Dermis microvascular lymphatic vessel endothelial cell (primary cell): ENCODE measurements at places on chromosomes 3 and 15. TPM values are rescaled to one million over a fixed set of nuclear protein-coding genes. Genes with fewer than 3 reads are reported as not detected.

- no peak for DNase-seq
Measured at GRCh38 chr3:123094516-123095313, 27.9 kb downstream of the PDIA5 start.

- no peak for DNase-seq
Measured at GRCh38 chr3:27614592-27614991, 107.5 kb downstream of the EOMES start.

DNA sequence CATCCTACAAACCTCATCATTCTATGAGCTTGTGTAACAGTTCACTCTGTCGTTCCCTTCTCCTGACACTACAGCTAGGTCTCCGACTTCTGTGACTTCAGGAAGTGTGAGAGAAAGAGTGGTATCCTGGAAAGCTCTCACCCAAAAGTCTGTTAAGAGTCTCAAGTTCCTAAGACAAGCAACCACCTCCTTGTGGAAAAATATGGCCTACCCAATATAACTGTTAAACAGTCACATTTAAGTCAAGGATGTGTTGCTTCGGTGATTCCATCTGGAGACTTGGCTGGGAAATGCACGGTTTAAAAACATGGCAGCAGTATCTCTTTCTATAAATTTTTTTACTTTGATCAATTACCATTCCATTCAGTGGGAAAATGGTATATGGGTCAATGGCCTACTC, 13.8 kb downstream of the FEZF2 start:
- DNase-seq = no peak

DNA sequence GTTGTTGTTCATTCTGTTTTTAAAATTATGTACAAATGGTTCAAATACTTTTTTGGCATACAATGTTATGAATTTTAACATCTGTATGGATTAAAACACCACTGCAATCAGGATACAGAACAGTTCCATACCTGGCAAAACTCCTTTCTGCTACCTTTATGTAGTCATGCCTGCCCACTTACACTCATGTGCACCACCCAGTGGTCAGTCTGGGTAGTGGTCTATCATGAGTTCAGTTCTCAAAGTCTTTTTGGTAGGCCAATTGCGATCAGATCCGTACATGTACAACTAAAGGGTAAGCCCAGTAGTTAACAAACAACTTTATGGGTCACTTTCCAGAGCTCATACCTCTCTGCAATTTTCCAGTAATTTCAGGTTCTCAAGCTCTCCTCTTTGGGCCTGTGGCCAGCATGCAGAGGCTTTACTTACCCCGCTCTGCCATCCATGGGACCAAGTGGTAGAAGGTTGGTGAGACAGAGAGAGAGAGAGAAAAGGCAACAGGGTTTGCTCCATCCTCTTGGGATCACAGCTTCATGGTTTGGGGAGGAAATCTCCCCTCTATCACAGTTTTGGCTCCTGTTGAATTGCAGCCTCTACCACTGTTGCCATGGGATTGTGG, 63.9 kb upstream of the FAM98B start:
- DNase-seq = peak; percentile 71

GRCh38 chr15:60195611-60196010, 191.5 kb downstream of the FOXB1 start:
- no peak for DNase-seq

RGMA gene
- under 0.01 TPM in 2 replicates for total RNA-seq
